ENCODE measurements at places on chromosomes 7 and 10.

DNA sequence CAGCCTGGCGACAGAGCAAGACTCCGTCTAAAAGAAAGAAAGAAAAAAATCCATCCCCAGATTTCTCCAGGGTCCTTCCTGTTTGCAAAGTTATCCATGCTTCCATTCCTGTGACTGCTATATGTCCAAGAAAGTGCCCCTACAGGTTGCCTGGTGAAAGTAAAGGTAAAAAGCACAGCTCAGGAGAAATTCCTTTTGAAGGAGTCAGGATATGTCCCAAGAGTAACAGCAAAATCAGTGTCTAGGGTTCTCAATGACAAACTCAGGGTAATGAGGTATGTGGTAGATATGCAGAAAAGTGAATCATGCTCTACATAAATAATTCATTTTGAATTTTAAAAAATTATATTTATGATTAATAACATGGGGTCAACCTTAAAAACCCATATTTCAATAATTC lies 91.5 kb downstream of the CTTNBP2 start:
- no peak for DNase-seq

DNA sequence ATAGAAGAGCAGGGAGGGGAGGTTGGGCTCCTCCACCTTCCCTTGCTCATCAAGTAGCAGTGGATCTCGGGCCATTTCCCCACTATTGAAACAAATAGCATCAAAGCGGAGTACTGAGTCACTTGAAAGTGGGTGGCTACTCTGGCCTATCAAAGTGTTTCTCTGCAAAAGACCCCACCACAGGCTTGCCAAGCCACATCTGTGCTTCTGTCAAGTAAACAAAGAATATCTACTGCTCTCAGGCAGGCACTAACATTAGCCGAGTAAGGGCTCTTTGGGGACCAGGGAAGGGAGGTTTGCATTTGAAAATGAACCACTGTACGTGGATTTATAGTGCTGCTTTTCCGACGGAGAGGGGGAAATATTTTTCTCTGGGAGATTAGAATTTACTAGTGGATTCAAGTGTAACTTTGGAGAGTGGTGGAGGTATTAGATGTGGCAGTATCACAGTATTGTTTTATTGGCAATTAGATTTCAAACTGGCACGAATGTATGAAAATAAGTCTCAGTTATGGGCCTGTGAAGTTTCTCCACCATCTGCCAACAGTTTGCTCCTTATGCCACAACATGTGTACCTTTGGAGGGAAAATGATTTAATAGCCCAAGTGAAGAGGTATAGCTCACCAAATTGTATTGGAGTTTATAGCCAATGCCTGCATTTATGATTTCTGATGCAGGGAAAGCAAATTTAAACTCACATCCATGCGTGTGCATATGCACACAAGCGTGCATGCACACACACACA lies 97.5 kb downstream of the RPS24 start:
- no peak for DNase-seq

- DNase-seq = no peak
These were observed 19.4 kb upstream of the RALA start for GRCh38 chr7:39603924-39604323.

DNA sequence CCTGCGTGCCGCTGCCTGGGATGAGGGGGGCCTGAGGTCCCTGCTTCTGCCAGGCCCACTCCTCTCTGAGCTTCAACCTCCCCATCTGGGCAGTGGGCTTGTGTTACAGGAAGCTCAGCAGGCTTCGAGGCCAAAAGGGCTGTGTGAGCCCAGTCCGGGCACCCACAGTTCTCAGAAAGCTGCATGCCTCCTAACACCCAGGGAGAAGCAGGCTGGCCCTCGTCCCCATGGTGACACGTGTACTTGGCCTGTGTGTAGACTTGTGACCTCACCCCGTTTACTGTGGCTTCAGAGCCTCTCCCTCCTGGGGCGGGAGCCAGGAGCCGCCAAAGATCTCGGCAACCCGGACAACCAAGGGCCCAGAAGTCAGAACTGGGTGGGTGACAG lies 2.2 kb upstream of the GRIFIN start:
- DNase-seq = peak; percentile 82

GRCh38 chr7:132573251-132573955 lies 2.9 kb downstream of the PLXNA4 start:
- no peak for DNase-seq

DNA sequence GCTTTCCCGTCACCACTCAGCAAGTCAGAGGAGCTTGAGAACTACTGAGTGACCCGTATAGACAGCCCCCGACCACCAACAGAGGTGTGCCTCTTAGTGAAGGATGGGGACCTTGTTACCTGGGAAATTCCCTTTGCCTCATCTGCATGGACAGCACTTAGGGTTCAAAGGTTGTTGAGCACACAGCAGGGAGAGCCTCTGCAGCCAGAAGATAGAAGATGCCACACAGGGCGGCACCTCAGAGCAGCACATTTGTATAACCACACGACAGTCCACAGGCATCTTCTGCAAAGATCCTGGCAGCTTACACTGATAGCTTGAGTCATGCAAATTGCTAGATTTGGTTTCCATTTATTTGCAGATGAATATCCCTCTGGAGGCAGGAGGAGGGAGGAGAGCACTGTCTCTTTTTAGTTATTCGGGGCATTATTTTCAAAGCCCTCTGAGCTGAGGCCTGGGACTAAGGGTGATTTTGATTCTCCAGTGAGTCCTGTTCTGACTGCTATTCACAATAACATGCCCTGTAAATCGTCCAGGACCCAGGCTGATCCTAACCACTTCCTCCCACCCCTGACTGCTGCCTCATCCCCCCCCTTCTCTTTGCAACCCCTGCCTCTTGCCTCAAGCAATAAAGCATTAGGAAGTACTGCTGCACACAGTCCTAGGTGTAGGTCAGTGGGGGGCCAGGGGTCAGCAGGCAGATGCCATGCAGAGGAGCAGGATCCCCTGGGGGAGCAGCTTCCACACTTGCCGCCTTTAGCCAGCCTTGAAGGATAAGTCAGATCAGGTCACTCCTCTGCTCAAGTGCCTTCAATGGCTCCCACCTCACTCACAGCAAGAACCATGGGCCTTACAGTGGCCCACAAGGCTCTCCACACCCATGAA lies 24.6 kb upstream of the INMT start:
- DNase-seq = peak; percentile 48

GRCh38 chr10:3435671-3436070 lies 263.1 kb upstream of the PITRM1 start:
- DNase-seq = no peak

DNA sequence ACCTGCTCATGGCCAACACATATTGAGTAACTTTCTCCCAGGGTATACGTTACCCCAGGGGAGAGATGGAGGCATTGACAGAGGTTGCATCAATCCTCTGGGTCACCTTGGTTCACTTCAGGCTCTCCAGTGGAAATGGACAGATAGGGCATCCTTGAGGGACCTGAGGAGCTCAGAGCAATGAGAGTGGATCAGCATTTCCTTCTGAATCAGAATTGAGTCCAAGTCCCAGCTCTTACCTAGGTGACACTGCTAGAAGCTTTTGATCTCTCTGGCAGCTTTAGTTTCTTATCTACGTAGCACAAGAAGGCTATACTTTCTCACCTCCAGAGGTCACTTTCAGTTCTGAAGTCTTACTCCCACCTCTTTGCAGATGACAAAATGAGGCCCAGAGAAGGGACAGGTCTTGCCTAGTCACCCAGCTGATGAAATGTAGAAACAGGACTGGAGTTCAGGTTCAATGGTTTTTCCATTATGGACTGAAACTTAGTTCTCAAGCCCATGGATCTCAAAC lies 35.2 kb downstream of the PANK1 start:
- DNase-seq = no peak

GRCh38 chr10:29083096-29083495 lies 205.8 kb upstream of the LYZL1 start:
- DNase-seq = no peak

DNA sequence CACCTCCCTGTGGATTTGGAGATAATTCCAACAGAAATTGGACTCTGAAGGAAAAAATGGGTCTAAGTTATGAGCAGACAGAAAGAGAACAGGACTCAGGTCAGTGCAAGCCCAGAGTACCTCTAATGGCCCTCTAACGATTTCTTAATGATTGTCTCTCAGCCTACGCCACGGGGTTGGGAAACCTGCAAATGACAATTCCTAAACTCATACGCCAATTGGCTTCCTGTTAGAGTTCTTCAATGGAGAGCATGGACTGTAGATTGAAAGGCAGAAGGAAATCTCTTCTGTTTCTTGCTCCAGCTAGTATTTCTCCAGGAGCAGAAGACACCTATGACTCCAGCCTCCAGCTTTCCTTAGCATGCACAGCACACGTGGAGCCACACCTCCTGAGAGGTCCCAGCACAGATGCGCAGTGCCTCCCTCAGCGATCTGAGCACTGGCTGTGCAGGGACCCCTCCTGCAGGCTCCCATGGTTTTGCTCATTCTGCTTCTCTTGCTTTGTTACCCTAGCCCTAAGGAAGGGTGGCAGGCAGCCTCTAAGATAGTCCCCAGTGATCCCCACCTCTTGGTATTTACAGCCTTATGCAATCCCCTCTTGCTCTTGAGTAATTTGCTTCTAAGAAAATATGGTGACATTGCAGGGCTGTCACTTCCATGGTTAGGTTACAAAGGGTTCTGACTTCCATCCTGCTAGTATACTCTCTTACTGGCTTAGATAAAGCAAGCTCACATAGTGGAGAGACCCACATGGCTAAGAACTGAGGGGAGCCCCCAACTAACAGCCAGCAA lies 30.1 kb downstream of the DENND11 start:
- no peak for DNase-seq

GRCh38 chr10:74139981-74140380 lies 10.6 kb downstream of the AP3M1 start:
- no peak for DNase-seq

DNA sequence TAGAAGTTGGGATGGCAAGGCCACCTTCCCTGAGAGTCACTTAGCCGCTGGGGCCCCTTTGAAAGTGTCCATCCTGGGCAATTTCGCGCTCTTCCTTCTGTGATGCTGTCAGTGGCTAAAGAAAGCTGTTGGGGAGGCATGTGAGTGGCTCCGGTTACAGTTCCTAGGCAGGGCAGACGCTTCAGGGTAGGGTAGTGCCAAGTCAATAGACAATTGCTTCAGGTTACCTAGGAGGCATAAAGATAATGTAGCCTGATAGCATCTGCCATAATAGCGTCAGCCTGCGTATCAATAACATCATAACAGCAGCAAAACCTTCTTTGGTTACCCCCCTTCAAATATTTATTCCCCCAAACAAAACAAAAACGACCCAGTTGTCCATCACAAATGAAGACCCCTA lies at the start of gene FAM107B:
FAM107B (minus strand) TSS at position 101 of the 400 bp plus-strand sequence. CDS start 234 bp downstream, outside the sequence.
- no peak for DNase-seq

- DNase-seq = no peak
These were observed 69.3 kb downstream of the SGMS1 start for GRCh38 chr10:50554376-50554994.

GRCh38 chr10:73969224-73969841 lies 28.6 kb upstream of the VCL start:
- DNase-seq = no peak

DNA sequence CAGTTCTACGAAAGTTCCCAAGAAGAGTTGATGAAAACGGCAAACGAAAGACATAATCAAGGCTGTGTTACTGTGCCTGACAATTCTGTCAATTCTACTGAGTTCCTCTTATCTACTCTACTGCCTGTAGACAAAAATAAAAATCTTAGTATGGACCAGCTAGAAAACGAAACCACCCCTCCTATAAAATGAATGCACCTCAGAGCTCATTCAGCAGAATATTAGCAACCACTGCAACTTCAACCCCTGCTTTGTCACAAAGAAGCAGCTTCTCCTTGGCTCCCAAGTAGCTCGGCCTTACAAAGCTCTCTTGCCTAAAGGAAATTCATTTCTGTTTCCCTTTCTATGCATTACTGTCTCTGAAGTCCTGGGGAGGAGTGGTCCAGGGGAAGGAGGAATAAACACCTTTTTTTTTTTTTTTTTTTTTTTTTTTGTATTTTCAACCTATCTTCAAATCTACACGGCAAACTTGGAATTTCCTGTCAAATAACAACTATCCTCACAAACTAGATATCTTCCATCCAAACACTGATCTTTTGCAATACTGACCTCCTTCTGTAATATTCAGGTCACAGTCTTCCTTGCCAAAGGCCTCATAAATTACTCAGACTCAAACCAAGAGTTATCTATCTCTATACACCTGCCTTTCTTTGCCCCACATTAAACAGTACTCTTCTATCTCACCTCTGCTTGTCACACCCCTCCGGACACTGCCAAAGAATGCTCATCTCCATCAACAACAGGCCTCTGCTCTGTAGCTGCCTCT lies 74.3 kb downstream of the GLI3 start:
- no peak for DNase-seq

DNA sequence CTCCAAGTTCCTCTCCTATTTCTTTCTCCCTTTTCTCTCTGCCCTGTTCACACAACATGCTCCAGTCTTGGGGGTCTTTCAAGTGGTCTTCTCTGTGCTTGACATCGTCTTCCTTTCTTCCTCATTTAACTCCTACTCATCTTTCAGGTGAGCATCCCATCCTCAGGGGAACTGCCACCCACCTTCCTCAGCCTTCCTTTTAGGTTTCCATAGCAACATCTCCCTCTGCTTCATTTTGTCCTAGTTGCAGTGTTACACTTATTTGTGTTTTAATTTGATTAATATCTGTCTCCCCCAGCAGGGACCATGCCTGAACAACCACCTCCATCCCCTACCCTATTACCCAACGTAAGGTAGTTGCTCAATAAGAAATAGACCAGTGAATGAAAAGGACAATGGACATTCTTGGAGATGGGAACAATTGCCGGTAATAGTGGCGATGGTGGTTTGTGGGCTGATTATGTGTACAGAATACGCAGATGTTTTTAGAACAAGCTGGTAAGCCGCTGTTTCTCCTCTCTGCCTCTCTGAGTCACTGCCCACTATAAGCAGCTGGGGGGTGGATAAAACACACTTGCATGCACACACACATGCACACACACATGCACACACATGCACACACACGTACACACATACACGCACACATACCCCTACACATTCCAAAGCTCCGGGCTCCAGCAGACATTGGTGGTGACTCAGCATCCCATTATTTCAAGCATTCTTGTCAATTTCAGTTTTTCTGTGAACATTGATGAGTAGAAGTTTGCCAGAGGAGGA lies 251.6 kb downstream of the GATA3 start:
- no peak for DNase-seq

- DNase-seq = no peak
These were observed 27.6 kb downstream of the AMZ1 start for GRCh38 chr7:2715341-2716231.

- no peak for DNase-seq
These were observed 87.1 kb downstream of the SRI start for GRCh38 chr7:88132725-88133124.
